Frontal cortex (tissue), 4 donors: ENCODE measurements at places on chromosomes 3 and 15. TPM values are rescaled to one million over a fixed set of nuclear protein-coding genes. Genes with fewer than 3 reads are reported as not detected.

The NFKBIZ gene
- 2.4 TPM for total RNA-seq

The NME9 gene
- total RNA-seq: 1.6 TPM

The GLCE gene
- total RNA-seq: 76.6 TPM

The CAND2 gene
- 11.4 TPM for total RNA-seq

The CPNE4 gene
- total RNA-seq: 14.7 TPM

The IL5RA gene
- total RNA-seq: under 0.01 TPM

The SCAPER gene
- 76.6 TPM for total RNA-seq

The ONECUT1 gene
- not detected for total RNA-seq

The TRPC1 gene
- 161 TPM for total RNA-seq

The TMEM207 gene
- total RNA-seq: not detected
